Small intestine (tissue), 16 donors: ENCODE measurements at places on chromosomes 6 and 20. TPM values are rescaled to one million over a fixed set of nuclear protein-coding genes. Genes with fewer than 3 reads are reported as not detected.
A peak's percentile ranks its signal among the peaks of the same experiment; 100 is the strongest.

GRCh38 chr6:10351791-10352190, 63.1 kb downstream of the TFAP2A start:
- H3K4me1 ChIP-seq: no peaks in the 10 kb centered on the region
- no peaks in the 10 kb centered on the region for H3K27me3 ChIP-seq
- H3K4me3 ChIP-seq: no peak overlapping the region
- H3K27ac ChIP-seq: no peak overlapping the region

- no peak for DNase-seq
- no peaks in the 10 kb centered on the region for H3K27me3 ChIP-seq
- H3K27ac ChIP-seq: no peak overlapping the region
- no peaks in the 10 kb centered on the region for H3K4me1 ChIP-seq
- peaks cover 6% of the 10 kb centered on the region for H3K36me3 ChIP-seq
Observed at GRCh38 chr6:37399131-37399530, 33.9 kb upstream of the CMTR1 start.

DNA sequence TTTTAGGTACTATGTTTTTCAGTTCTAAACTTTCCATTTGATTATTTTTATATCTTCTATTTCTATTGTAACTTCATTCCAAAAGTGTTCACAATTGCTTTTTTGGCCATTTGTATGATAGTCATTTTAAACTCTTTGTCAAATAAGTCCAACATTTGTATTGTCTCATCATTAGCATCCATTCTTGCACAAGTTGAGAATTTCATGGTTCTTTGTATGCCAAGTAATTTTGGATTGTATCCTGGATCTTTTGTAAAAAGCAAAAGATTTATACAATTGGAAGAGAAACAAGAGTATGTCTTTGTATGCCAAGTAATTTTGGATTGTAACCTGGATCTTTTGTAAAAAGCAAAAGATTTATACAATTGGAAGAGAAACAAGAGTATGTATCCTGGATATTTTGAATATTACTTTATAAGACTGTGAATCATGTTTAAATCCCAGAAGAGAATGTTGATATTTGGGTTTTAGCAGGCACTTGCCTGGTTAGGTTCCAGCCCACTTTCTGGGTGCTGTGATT, 36.9 kb upstream of the NT5E start:
- no peaks in the 10 kb centered on the region for H3K4me1 ChIP-seq
- DNase-seq: no peak
- no peaks in the 10 kb centered on the region for H3K36me3 ChIP-seq
- H3K27me3 ChIP-seq: no peaks in the 10 kb centered on the region

- peaks cover 4% of the 10 kb centered on the region for H3K36me3 ChIP-seq
- no peak overlapping the region for H3K27ac ChIP-seq
- H3K27me3 ChIP-seq: no peaks in the 10 kb centered on the region
- H3K4me1 ChIP-seq: no peaks in the 10 kb centered on the region
- H3K4me3 ChIP-seq: no peak overlapping the region
- peak; percentile 28 for DNase-seq
Observed at GRCh38 chr6:152975204-152975915, 7.5 kb downstream of the FBXO5 start.

- H3K36me3 ChIP-seq: peaks cover 4% of the 10 kb centered on the region
- H3K27me3 ChIP-seq: no peaks in the 10 kb centered on the region
- peak; percentile 70 for DNase-seq
- H3K4me1 ChIP-seq: peaks cover 17% of the 10 kb centered on the region
- H3K4me3 ChIP-seq: peak overlapping the region; percentile 79
Observed at GRCh38 chr6:137218473-137218916, 690 bp downstream of the IFNGR1 start.

DNA sequence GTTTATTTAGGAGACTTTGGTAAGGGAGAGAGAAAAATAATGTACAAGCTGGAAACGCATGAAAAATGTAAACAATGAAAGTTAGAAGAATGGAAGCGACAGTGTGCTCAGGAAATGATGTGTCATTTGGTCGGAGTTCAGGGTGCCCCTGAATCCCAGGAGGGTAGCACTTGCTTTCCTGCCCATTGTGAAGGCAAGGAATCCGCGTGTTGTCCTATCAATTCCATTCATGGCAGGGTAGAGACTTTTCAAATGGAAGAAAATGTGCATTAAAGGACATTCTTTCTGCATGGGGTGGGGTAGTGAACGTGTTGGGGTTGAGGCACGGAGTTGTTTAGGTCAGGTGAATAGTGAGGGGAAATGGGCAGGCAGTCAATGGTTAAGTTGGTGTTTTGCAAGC, 33.7 kb downstream of the GCNT2 start:
- H3K4me3 ChIP-seq: no peak overlapping the region
- no peaks in the 10 kb centered on the region for H3K36me3 ChIP-seq
- H3K4me1 ChIP-seq: peaks cover 16% of the 10 kb centered on the region
- no peak for DNase-seq

DNA sequence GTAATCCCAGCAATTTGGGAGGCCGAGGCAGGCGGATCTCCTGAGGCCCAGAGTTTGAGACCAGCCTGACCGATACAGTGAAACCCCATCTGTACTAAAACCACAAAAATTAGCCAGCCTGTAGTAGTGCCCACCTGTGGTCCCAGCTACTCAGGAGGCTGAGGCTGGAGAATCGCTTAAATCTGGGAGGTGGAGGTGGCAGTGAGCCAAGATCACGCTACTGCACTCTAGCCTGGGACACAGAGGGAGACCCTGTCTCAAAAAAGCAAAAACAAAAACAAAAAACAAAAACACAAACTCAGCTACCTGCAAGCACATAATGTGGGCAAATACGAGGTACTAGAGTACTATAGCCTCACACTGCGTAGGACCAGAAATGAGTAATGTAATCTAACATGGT, 3.7 kb upstream of the SPATA2 start:
- H3K4me3 ChIP-seq: no peak overlapping the region
- no peak for DNase-seq
- no peaks in the 10 kb centered on the region for H3K36me3 ChIP-seq
- H3K27ac ChIP-seq: no peak overlapping the region
- H3K27me3 ChIP-seq: no peaks in the 10 kb centered on the region

- peaks cover 60% of the 10 kb centered on the region for H3K27me3 ChIP-seq
- no peak overlapping the region for H3K27ac ChIP-seq
- H3K36me3 ChIP-seq: no peaks in the 10 kb centered on the region
- peak; percentile 12 for DNase-seq
- H3K4me1 ChIP-seq: no peaks in the 10 kb centered on the region
- peak overlapping the region; percentile 32 for H3K4me3 ChIP-seq
Observed at GRCh38 chr20:49483696-49484123, 1.2 kb upstream of the KCNB1 start.

DNA sequence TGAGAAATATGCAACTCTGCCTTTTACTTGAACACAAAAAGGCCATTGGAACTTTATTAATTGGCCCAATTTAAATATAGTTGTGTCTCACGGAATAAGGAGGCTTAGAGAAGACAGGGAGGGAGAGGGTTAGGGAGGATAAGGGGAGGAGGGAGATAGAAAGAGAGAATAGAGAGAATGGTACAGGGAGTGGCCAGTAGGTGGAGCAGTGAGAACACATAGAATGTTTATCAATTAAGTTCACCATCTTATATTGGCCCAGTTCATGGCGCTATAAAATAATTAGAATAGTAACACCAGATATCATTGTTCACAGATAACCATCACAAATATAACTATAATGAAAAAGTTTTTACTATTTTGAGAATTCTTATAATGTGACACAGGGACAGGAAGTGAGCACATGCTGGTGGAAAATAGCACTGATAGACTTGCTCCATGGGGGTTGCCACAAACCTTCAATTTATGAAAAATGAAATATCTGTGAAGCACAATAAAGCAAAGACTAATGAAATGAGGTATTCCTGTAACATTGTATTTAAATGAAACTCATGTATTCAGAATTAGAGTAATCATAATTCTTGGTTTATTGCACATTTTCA, 374.1 kb upstream of the MANEA start:
- H3K4me1 ChIP-seq: no peaks in the 10 kb centered on the region
- H3K27me3 ChIP-seq: no peaks in the 10 kb centered on the region
- peak; percentile 18 for DNase-seq
- no peaks in the 10 kb centered on the region for H3K36me3 ChIP-seq

GRCh38 chr6:70860920-70861319, 95.9 kb downstream of the B3GAT2 start:
- H3K4me3 ChIP-seq: no peak overlapping the region
- H3K4me1 ChIP-seq: no peaks in the 10 kb centered on the region
- no peak for DNase-seq
- H3K36me3 ChIP-seq: peaks cover 14% of the 10 kb centered on the region

DNA sequence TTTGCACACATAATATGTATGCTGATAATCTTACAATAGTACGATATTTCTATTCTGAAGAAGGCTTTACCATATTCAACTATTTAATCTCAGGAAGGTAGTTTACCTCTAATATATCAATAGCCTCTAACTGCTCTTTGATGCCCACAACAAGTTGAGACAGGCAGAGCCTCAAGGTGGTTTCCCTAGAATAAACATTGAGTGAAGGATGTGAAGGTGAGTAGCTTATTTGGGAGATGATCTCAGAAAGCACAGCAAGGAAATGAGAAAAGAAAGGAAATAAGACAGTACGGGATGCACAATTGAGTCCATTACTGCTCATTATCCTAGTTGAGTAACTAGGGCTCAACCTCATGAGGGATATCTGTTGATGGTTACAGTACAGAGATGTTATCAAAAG, 638.4 kb downstream of the MAFB start:
- no peaks in the 10 kb centered on the region for H3K4me1 ChIP-seq
- no peak overlapping the region for H3K4me3 ChIP-seq
- no peaks in the 10 kb centered on the region for H3K36me3 ChIP-seq
- no peaks in the 10 kb centered on the region for H3K27me3 ChIP-seq

- no peaks in the 10 kb centered on the region for H3K4me1 ChIP-seq
- no peak overlapping the region for H3K27ac ChIP-seq
- no peaks in the 10 kb centered on the region for H3K36me3 ChIP-seq
Observed at GRCh38 chr6:130743175-130743574, 84.0 kb upstream of the SMLR1 start.

The PRL gene
- polyA plus RNA-seq: not detected

The REM1 gene
- polyA plus RNA-seq: 0.81 TPM

The CST5 gene
- not detected for polyA plus RNA-seq

The ARMH2 gene
- polyA plus RNA-seq: not detected
